ENCODE measurements at places on chromosomes 5 and 9.

DNA sequence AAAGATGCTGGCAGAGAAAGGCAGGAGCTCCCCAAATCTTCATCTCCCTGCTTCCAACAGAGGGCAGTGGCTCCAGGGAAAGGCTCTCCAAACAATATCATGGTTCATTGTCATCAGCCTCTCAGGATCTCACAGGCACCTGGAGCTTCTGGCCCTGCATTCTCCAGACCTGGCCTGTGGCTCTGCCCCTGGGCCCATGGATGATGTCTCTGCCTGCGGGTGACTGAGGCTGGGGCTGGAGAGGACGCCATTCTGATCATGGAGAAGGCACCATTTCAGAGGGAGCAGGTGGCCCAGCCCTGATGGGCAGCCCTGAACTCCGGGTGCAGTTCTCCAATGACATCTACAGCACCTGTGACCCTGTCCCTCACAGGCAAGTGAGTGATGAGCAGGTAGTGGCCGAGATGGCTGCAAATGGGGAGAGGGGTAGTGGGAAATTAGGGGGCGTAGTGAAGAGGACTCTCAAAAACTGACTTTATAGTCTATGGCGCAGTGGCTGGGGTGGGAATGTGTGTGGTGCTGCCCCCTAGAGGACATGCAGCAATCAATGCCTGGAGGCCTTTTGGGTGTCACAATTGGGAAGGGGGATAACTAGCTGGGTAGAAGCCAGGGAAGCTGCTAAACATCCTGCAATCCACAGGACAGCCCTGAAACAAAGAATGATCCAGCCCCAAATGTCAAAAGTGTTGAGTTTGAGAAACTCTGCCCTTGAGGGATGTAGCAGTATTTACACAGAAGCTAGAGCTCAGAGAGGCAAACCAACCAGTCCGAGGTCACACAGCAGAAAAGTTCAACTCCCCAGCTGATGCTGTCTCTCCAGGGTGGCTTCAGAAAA lies 3.2 kb downstream of the SH3PXD2B start:
- no peak for DNase-seq

DNA sequence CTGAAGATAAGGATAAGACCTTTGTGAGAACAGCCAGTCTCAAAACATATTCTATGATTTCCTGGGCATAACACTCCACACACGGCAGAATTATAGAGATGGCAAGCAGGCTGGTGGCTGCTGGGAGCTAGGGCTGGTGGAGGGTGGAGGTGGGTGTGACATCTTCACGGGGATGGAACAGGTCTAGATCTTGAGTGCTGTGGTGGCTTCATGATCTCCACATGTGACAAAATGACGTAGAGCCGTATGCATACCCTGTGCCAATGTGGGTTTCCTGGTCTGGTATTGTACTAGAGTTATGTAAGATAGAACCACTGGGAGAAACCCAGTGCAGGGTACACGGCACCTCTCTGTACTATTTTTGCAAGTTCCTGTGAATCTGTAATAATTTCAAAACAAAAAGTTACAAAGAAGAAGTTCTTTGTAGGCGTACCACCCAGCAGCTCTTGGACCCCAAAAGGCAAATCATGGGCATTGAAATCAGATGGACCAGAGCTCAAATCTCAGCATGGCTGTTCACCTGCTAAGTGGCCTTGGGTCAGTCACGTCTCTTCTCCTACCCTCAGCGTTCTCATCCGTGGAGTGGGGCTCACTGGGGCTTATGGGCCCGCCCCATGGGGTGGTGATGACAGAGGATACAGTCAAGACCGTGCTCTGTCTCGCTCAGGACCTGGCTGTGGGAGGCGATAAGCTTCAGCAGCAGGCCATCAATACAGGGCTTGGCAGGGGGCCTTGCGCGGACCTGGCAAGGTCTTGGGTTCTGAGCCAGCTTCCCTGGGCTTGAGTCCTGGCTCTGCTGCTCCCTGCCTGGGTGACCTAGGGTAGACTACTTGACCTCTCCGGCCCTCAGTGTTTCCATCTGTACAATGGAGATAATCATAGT lies 74.7 kb upstream of the UNC5A start:
- no peak for DNase-seq

GRCh38 chr5:181229996-181230395 lies 6.9 kb downstream of the TRIM41 start:
- no peak for DNase-seq

- DNase-seq = no peak
These were observed 131.3 kb downstream of the SEC61B start for GRCh38 chr9:99353408-99353807.

GRCh38 chr9:134338394-134339182 lies 12.3 kb downstream of the RXRA start:
- peak; percentile 94 for DNase-seq

GRCh38 chr9:106677830-106678229 lies 185.1 kb upstream of the ZNF462 start:
- no peak for DNase-seq

GRCh38 chr9:110410961-110411360 lies 73.3 kb upstream of the TXNDC8 start:
- no peak for DNase-seq

DNA sequence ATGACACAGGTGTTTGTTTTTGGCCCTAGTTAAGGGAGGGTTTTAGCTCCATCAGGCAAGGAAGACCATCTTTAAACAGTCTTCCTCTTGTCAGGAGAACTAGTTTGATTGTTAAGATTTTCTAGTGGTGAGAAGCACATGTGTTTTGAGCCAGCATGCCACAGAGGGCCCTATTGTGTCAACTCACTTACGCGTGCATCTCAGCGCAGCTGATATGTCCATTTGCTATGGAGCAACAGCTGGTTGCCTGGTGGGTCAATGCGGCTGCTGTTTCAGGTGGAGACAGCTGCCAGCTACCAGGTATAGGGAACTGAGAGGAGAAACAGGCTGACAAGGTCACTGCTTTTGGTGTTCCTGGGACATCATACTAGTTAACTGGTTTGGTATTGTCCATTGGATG lies 100.5 kb upstream of the PRRC1 start:
- no peak for DNase-seq

GRCh38 chr9:134612309-134612708 lies 29.3 kb upstream of the COL5A1 start:
- no peak for DNase-seq

DNA sequence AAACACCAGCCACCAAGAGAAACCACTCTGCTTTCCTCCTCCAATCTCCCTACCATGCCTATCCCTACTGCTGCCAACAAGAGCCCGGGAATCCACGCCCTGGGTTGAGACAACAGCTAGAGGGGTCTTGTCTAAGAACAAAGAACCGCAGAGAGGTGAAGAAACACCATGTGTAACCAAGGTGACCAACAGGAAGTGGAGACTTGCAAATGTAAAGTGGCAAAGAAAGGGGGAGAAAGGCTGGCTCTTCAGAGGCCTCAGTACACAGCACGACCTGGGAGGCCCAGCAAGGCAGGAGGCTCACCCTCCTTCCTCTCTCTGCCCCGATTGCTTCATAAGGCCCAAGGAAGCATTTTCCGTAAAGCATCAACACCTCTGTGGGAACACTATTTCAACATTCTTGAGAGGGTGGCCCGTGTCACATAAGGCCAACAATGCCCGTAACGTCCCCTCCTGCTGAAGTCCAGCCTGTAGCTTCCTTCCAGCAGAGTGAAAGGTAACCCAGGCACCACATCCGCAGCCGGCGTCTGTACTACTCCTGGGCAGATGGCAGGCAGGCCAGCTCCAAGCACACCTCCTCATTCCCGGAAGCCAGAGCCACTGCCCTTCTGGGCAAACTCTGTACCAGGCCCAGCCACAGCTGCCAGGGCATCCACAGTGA lies 18.3 kb downstream of the CCNJL start:
- no peak for DNase-seq

- no peak for DNase-seq
These were observed 10.9 kb upstream of the PCDHB1 start for GRCh38 chr5:141040093-141040770.

GRCh38 chr5:173944511-173944910 lies 44.5 kb upstream of the C5orf47 start:
- DNase-seq = no peak

DNA sequence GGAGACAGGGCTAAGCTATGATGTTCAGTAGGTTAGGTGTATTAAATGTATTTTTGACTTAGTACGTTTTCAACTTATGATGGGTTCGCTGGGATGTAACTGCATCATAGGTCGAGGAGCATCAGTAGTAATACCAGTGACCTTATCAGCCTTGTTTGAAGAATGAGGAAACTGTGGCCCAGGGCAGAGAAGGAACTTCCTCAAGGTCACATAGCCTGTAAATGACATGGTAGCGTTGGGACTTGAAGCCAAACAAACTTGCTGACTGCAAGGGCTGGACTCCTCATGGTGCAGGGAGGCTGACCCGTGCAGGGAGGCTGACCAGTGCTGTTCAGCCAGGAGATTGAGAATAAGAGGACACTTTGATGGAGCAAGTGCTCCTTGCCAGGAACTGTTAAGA lies 21.3 kb upstream of the PTPN3 start:
- no peak for DNase-seq

DNA sequence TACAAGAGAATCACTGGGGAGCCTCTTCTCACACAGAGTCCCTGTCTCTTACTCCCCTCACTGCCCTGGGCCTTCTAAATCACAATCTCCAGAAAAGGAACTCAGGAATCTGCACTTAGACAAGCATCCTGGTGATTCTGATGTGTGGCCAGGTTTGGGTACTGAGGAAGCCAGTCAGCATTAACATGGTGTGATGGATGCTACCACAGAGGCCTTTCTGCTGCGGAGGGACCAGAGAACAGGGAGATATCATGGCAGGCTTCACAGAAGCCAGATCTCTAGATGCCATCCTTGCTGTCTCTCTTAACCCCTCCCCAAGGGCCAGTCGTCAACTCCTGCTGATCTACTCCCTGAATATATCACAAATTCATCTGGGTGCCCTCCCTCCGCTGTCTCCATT lies 1.6 kb downstream of the ANKS6 start:
- no peak for DNase-seq

GRCh38 chr5:121053055-121053985 lies 589.2 kb downstream of the PRR16 start:
- DNase-seq = no peak

- DNase-seq = peak; percentile 9
These were observed 33.8 kb downstream of the TGFBI start for GRCh38 chr5:136062366-136063274.

DNA sequence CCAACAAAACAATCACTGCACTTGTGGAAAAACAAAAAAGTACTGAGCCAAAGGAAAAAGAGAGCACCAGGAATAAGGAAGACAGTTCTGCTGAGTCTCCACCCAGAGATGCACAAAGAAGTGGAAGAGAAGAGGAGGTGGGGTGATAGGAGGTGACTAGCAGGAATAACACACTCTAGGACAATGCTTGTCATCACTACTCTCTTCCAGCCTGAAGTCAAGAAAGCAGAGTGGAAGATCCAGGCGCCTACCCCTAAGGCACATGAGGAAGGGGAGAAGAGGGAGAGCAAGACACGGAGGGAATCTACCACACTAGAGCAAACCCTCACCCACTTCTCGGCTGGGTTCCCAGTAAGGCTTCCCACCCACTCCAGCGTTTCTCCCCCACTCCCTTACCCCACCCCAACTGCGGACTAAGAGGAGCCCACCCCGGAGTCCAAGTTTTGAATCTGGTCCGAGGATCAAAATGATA lies 1.7 kb downstream of the SLIT3 start:
- no peak for DNase-seq

Measured in CMK (cell line).